CD4-positive, alpha-beta T cell treated with Interleukin-2 at 100 ng/mL for 4 hours (primary cell): ENCODE measurements at places on chromosomes 2 and 18.

DNA sequence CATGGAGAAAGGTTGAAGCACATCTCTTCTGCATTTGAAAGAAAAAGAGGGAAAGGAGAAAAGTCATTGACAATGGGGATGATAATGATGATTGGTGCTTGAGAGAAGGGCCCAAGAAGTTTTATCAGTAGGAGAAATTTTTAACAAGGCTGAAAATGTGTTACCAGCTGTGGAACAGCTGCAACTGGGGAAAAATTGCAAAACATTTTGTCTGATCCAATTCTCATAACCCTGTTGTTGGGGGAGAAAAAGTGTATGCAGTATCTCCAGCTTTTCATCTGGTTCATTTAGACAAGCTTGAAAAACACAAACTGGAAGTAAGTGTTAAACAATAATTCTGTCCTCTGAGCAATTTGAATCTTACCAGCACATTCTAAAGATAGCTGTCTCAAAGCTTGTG is 92.7 kb downstream of the CSRNP3 start:
- no peak for DNase-seq

DNA sequence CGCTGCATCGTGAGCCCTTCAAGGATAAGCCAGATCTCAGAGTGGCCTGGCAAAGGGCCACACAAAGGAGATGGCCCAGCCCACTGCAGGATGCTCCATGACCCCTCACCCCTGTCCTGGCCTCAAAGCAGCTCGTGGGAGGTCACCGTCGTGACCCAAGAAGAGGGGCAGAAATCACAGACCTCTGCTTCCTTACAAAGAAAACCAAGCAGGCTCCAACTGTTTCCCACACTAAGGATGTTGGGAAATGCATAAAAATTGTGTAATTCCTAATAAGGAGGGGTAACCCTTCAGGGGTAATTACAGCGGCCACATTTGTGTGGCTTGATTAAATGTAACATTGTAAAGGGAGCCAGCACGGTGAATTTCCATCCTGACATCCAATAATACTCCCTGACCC is 102.3 kb downstream of the BOD1L2 start:
- no peak for DNase-seq

DNA sequence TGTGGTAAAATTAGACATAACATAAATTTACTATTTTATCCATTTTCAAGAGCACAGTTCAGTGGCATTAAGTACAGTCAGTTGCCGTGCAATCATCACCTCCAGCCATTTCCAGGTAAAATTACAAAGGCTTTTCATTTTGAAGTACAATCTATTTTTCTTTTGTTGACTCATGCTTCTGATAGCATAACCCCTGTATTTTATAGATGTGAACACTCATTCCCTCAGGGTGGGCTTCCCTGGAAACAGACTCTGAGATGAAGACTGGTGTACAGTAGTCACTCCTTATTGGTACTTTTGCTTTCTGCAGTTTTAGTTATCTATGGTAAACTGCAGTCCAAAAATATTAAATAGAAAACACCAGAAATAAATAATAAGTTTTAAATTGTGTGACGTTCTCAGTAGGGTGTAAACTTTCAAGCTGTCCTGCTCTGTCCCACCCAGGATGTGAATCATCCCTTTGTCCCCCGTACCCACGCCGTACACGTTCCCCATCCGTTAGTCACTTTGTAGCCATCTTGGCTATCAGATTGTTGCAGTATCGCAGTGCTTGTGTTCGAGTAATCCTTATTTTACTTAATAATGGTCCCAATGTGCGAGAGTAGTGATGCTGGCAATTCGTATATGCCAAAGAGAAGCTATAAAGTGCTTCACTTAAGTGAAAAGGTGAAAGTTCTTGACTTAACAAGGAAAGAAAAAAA is 41.1 kb upstream of the NAB1 start:
- no peak for DNase-seq

GRCh38 chr2:38716185-38716584 is 35.0 kb downstream of the SRSF7 start:
- no peak for DNase-seq

DNA sequence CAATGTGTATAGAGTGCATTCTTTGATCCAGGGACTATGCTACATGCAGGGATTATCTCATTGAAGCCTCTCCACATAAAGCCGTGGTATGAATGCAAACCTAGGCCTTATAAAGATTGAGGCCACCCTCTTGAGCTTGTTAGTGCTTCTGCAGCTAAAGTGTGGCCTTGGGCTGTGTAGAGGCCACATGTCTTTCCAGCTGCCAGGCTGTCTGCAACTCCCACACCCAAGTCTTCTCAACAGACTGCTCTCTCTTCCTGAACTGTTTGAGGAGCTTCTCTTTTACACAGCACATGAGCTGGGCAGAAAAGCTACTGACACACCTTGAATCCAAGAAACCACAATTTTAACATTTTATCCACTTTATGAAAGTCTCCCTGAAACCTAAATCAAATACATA is 119.2 kb upstream of the MEX3C start:
- DNase-seq, result no peak

DNA sequence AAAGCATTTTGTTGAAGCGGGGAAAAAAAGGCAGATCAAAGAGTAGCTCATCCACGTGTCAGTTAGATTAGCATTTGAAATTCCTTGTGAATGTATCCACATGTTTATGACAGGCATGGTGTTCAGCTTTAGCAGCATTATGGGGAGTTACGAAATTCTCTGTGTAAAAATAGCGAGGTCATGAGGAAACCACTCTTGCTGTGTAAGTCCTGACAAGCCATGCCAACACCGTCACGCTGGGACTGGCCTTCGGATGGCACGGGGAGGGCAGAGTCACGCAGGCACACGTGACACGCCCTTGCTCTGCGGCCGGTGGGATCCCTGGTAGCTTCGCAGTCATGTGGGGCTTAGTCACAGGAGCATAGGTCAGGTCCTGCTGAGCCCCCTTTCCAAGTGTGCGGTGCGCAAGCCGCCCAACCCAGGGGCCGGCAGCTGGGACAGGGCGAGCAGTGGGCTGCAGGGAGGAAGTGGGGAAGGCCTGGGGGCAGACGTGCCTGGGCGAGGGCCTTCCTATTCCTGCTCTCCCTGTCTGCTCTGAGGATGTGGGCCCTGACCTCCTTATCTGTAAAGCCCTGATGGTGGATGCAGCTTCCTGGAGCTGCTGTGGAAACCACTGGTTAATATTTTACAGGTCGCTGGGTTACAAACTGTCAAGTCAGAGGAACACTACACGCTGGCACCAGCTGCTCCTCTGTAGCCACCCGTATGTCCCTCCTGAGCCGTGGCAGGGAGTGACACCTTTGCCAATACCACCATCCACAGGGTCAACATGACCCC is 18.0 kb downstream of the MBP start:
- no peak for DNase-seq

- peak; percentile 51 for DNase-seq
These were observed 27.6 kb downstream of the C2orf76 start for GRCh38 chr2:119338826-119339561.

DNA sequence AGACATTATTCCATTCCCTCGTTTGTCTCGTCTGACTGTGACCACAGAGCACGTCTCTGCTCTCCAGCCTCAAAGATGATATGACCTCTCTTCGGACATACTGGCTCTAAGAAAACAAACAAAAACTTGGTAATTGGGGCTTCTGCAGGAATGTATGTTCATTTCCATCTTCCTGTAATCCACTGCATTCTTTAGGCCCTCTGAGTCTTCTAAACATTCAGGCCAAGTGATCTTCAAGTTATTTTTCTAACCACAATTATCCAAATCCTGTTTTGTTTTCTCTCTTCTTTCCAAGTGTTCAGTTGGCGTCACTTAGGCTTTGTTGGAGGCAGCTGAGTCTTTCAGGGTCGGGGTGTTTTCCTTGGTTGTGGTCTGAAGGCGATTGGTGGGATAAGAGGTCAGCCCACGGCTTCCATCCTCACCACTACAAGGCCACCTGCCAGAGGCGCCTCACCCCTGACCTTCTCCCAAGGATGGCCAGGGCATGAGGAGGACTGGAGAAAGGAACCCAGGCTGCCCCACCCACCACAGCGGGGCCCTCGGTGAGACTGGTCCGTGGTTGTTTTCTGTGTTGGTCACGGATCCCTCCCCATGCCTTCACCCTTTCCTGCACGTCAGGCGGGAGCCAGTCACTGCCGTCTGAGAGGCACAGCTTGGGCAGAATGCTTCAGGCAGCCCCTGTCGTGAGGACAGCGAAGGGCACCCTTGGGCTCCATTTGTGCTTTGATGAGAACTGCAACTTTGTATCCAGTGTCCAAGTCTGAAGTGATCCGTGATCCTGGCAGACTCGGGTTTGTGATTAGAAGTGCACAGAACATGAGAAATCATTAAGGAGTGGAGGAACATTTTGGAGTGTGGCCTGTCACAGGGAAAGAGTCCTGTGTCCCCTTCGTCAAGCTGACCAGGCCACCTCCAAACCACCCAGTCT is 88.6 kb upstream of the FHL2 start:
- no peak for DNase-seq

DNA sequence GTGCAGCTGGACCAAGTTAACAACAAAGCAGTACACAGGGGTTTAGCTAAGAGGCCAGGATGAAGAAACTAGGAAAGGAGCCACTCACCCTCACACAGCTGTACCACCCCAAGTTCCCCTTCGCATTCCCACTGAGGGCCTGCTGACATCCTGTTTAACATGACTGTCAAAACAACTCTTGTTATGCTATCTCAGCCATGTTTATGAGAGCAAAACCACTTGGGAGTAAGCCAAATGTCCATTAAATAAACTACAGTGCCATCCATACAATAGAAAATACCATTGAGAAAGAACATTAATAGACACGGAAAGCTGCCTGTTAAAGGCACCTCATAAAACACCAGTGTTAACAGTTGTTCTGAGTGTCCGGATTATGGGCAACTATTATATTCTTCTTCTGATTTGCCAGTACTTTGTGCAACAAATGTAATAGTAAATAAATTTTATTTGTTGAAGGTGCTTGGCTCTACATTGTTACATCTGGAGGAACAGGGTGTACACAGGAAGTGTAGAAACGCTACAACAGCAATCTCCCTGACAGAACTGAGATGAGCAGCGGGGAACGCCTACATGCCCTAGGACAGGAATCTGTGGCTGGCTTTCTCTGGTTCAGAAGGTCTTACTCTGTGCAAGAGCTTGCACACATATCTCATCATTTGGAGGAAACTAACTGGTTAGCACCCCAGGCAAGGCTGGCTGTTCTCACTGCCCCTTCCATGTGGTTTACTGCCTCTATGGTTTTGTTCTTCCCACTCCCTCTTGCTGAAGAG is 85.6 kb downstream of the EHD3 start:
- peak; percentile 22 for DNase-seq

- no peak for DNase-seq
These were observed 372.6 kb downstream of the PLCL1 start for GRCh38 chr2:198177040-198177439.

GRCh38 chr2:155965415-155966063 is 367.0 kb downstream of the NR4A2 start:
- DNase-seq, result no peak

GRCh38 chr2:12928775-12929401 is 212.2 kb downstream of the TRIB2 start:
- no peak for DNase-seq

DNA sequence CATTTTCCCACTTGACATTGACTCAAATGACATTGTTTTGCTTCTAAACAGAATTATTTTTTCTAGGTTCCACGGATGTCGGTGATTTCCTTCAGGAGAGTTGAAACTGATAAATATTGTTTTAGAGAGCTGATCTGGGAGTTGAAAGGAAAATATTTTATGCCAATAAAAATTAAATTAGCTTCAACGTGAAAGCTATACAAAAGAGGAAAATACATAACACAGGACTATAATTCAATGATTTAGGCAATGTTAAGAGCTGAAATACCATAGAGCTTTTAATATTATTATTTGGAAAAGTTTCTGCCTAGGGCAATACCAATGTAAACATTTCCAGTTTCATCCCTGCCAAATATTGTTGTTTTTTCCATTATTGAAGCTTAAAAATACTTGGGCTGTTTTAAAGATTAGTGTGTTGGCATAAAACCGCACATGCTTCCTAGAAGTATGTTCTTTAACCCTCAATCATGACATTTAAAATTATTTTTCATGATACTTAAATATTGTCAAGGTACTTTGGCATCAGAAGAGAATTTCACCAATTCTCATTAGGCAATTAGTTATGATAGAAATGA is 18.6 kb upstream of the PDE1A start:
- DNase-seq, result no peak

DNA sequence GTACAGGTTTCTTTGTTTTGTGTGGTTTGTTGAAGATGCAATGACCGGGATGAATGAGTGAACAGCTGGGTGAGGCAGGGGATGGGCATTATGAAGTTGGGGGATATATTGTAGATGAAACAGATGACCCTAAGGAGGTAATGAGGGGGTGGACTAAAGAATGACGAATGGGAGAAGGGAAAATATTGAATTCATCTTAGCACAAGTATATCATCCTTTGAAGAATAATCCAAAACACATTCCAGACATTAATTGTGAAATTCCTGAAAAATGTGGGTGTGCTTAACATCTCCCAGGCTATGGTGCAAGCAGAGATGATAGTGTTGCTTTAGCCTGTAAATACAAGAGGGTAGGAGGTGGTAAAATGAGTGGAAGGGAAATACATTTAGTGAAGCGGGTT is 5.8 kb downstream of the CRIM1 start:
- no peak for DNase-seq

- no peak for DNase-seq
These were observed 1809.5 kb upstream of the CELF4 start for GRCh38 chr18:39375066-39375465.

GRCh38 chr2:12046641-12047040 is 300.2 kb downstream of the LPIN1 start:
- no peak for DNase-seq

- no peak for DNase-seq
These were observed 102.6 kb upstream of the DAPL1 start for GRCh38 chr2:158692372-158693103.

DNA sequence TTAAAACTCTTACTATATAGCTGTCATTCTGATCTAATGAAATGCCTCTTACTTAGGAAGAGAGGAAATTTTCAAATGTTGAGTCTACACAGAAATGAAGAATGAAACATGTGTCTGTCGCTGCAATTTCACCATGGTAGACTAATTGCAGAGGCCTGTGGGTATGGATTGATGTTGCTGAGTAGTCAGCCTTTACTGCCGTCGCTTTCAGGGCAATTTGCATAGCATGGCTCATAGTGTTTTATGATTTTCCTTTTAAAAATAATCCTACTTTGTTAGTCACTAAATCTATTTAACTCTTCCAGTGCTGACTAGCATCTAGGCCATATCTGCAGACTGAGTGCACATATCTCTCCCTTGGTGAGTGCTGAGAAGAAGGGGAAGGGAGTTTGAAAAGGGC is 819.2 kb downstream of the SATB2 start:
- DNase-seq, result no peak

- no peak for DNase-seq
These were observed 7.0 kb downstream of the NCKAP5 start for GRCh38 chr2:133561045-133561852.

DNA sequence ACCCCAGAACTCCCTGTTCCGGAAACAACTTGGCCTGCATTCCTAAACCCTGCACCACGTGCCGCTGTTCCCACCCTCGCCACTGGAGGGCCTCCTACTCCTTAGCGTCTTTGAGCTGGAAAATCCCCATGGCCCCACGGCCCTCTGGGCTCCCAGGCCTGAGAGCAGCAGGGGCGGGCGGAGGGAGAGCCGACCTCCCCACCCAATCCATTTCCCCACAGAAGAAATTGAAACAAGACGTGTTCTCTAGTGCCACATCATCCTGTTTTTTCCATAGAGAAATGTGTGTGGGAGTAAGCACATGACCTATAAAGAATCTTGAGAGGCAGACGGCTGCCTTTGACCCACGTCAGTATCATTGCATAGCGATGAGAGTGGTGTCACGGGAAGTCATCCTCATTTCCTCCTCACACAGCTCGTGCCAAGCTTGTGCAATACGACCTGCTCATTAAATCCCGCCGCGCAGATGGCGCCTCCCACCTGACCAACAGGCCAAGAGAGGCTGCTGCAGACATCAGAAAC is 79.2 kb downstream of the LAMA1 start:
- no peak for DNase-seq
